ENCODE measurements at places on chromosomes 2 and 18.

GRCh38 chr2:11938196-11938595 lies 191.8 kb downstream of the LPIN1 start:
- DNase-seq: no peak

GRCh38 chr18:9333441-9334328 lies 888 bp upstream of the TWSG1 start:
- DNase-seq: no peak

DNA sequence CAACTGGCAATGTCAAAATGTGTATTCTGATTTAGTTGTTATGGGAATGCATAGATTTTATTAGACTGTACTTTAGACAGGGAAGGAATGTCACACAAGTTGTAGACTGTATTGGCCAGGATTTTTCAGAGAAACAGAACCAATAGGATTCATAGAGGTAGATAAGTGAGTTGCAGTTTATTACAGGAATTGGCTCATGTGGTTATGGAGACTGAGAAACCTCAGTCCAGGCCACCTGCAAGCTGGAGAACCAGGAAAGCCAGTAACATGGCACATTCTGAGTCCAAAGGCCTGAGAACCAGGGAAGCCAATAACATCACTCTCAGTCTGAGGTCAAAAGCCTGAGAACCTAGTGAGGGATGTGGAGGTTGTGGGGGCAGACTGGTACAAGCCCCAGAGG lies 1.8 kb upstream of the GALNT5 start:
- DNase-seq: no peak

DNA sequence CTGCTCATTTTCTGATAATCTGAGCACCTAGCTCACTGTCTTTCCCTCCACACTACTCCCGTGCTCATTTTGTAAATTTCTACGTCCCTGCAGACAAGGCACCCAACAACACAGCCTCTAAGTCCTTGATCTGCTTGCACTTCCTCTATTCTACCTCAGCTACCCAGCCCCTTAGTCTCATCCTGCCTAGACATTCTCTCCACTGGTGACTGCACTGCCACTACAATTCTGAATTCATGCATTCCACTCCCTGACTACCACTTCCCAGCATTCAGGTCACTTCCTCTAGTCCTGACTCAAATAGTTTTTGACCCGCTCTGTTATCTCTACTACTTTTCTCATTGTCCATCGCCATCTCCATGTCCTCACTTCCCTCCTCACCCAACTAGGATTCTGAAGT lies 155.7 kb downstream of the DYM start:
- DNase-seq: no peak

All from breast epithelium (tissue), 4 donors.